ENCODE measurements at places on chromosomes 1 and 21. TPM values are rescaled to one million over a fixed set of nuclear protein-coding genes. Genes with fewer than 3 reads are reported as not detected.

OVAAL gene
- total RNA-seq, result not detected

CYP4Z1 gene
- total RNA-seq, result 0.56 TPM

DNA sequence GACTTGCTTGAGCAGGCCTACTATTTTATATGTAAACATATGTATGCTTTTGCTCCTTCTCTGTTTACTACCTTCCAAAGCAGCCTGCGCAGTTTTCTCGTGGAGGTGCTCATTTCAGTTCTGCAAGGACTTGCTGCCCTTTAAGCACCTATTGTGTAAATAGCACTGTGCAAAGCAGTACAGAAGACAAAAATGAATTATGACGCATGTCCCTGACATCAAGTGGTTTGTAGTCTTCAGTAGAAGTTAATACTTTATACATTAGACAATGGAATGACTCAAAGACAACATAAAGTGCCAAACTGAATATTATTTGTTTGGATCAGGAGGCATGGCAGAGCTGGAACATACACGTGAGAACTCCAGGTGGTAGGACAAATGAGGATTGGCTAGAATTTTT, 611.7 kb downstream of the LMO4 start:
- no peak overlapping the region for H3K4me3 ChIP-seq
- DNase-seq, result no peak
- H3K36me3 ChIP-seq, result no peaks in the 10 kb centered on the region
- no peak overlapping the region for H3K27ac ChIP-seq
- H3K4me1 ChIP-seq, result no peaks in the 10 kb centered on the region

DNA sequence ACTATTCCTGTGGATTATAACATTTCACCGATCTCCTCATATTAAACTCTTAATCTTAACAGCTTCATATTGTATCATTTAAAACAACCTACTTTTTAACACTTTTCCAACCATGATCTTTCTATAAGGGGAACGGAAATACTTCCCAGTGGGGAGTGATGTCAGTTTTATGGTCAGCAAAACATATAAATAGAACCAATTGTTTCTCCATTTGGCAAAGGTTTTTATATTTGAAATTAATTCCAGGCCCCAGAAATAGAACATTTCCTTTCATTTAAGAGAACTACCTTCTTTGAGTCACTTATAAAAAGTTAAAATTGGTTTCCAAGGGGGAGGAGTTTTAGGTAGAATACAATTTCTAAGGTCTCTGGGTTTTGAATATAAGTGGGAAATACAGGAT, 189.6 kb downstream of the TGFBR3 start:
- peaks cover 19% of the 10 kb centered on the region for H3K4me1 ChIP-seq
- H3K27me3 ChIP-seq, result no peaks in the 10 kb centered on the region
- H3K4me3 ChIP-seq, result no peak overlapping the region
- no peak overlapping the region for H3K27ac ChIP-seq
- no peak for DNase-seq

DNA sequence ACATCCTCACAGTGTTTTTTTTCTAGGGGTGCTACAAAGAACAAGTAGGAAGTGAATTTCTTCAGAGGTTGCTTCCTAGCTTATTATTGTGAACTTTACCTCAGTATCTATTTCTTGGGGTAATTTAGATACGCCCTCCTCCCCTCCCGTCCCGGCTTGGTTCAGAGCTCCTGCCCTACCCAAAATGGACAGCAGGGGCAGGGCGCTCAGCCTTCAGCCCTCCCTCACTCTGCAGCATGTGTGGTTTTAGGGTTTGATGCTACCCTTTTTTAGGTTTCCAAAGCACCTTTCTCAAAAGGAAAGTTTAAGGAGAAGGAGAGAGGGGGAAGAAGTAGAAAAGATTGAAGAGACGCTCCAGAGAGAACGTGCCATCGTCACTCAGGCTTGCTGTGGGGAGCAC, 16.9 kb upstream of the POGK start:
- no peak overlapping the region for H3K4me3 ChIP-seq
- H3K4me1 ChIP-seq, result no peaks in the 10 kb centered on the region
- H3K27me3 ChIP-seq, result no peaks in the 10 kb centered on the region
- no peak overlapping the region for H3K27ac ChIP-seq
- no peak for DNase-seq

All from psoas muscle (tissue), 8 donors.